Activated CD8-positive, alpha-beta memory T cell treated with anti-CD3 and anti-CD28 coated beads for 4 hours (primary cell): ENCODE measurements at places on chromosomes 6 and 20.

- no peak for DNase-seq
These were observed 248.8 kb downstream of the SOD2 start for GRCh38 chr6:159444056-159444760.

DNA sequence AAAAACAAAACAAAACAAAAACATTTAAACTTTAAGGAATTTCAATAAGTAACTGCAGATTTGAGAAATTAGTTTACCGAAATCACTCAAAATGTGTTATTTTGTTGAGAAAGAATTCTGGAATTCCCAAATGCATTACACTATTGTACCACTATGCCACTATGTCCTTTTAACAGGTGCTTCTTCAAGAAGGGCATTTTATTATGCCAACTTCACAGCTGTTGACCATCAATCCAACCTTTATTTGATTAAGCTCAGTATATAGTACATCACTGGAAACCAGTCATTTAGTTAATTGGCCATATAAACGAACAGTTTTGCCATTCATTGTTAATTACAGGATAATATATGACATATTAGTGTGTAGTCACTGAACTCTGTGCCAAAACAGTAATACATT, 221.7 kb downstream of the ARHGAP18 start:
- DNase-seq: no peak

DNA sequence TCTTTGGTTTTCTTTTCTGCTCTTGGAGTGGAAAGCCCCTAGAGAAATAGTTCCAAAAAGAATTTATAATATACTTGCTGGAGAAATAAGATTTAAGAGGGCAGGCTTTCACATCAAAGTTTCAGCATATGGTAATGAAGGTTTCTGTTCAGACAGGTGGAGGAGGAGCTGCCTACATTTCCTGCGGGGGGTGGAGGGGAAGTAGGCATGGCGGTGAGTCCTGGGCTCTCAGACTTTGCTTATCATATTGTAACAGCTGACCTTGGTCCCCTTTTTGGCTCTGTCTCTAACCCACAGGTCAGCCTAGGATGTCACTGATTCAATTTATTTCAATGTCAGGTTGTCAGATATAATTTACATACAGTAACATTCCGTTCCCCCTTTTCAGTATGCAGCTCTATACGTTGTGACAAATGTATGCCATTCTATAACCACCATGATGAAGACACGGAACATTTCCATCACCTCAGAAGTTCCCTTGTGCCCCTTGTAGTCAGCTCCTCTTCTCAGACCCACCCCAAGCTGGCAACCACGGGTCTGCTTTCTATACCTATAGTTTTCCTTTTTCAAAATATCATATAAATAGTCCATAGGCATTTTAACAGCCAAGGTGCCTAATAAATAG, 77.6 kb upstream of the GGTLC1 start:
- DNase-seq: peak; percentile 10

GRCh38 chr20:39309458-39309857, 347.3 kb downstream of the DHX35 start:
- no peak for DNase-seq
